ENCODE measurements at places on chromosomes 11 and 22.

GRCh38 chr11:57358543-57358961 lies 20.4 kb downstream of the P2RX3 start:
- DNase-seq, result no peak

- DNase-seq, result no peak
Measured at GRCh38 chr11:110903378-110903777, 191.1 kb upstream of the ARHGAP20 start.

DNA sequence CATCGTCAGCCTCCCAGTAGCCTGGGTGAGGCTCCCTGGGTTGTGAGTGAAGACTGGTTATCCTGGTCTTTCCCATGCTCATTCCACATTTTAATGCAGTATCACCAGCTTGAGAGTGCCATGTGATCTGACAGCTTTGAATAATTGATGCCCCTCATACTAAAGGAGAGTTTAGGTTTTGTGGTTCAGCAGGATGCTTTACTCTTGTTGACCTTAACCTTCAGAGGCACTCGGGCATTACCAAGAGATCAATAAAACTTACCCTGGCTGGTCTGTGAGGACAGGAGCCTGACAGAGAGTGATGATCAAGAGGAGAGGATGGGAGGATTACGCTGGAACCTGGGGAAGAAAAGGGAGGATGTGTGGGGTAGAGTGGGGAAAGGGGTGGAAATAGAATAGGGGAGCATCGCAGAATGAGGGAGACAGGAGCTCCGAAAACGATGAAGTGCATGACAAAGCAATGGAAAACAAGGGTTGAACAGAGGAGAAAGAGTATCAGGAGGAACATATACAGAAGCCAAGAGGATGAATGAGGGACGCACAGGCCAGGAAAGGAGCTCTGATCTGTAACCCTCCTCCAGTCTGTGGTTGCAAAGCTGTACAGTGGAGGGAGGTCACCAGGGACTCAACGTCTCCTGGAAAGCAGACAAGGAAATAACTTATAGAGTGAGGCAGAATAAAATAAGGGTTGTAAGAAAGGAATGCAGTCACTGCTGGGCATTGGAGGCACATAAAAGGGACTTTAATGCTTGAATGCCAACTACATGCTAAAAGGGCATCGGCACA lies 594.5 kb downstream of the NTM start:
- no peak for DNase-seq

DNA sequence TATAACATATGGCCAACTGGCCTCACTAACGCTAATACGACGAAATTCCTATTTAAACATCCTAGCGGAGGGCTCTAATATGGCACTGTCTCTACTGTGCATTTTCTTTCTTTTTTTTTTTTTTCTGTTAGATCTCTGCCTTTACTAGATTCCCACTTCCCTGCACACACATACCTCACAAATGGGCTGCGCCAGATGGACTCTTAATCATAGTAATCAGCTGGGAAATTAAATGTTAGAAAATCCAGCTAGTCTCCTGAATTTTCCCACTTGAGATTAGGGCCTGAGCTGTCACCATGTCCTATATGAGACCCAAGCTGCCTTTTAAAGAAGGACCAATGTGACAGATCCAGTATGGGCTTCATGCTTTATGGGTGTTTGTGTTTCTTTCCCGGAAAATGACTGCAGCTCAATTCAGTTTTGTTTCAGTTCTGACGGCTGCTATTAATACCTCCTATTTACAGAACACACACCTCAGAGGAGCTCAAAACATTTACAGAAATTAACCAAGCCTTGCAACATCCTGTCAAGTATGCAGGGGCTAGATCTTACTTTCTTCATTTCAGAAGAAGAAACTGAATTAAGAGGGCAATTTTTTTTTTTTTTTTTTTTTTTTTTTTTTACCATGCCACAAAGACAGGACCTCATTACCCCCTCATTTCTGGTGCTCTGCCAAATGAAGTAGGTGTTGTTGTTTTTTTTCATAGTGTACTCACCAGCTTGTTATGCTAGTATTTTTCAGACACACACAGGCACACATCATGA lies 49.8 kb upstream of the BLID start:
- no peak for DNase-seq

GRCh38 chr11:27246925-27247324 lies 116.1 kb downstream of the CCDC34 start:
- DNase-seq, result no peak

DNA sequence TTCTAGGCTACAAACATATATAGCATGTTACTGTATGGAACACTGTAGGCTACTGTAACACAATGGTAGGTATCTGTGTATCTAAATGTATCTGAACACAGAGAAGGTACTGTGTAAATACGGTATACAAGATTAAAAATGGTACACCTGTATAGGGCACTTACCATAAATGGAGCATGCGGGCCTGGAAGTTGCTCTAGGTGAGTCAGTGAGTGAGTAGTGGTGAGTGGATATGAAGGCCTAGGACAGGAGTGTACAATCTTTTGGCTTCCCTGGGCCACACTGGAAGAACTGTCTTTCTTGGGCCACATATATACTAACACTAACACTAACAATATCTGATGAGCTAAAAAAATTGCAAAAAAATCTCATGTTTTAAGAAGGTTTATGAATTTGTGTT lies 21.4 kb downstream of the RNF141 start:
- DNase-seq, result no peak

DNA sequence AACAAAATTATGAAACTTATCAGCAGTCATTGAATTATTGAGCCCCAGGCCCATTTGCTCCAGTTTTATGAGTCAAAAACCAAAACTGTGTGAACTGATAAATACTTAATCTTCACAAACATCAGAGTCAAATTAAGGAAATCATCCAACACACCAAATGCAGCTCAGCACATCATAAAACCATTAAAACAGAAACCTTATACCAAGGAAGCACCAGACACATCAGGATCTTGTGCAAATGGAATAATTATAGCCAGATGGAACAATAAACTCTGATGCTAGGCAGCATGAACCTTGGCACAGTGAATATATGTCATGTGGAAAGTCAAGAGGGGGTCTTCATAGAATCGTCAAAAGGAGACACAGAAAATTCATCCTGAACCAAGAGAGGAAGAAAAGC lies 410.7 kb upstream of the API5 start:
- DNase-seq, result no peak

- DNase-seq, result no peak
Measured at GRCh38 chr22:46969491-46969890, 207.0 kb downstream of the TBC1D22A start.

DNA sequence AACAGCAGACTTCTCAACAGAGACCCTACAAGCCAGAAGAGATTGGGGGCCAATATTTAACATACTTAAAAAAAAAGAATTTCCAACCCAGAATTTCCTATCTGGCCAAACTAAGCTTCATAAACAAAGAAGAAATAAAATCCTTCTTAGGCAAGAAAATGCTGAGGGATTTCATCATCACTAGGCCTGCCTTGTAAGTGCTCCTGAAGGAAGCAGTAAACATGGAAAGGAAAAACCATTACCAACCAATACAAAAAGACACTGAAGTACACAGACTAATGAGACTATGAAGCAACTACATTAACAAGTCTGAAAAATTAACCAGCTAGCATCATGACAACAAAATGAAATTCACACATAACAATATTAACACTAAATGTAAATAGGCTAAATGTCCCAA lies 947.9 kb upstream of the CHORDC1 start:
- no peak for DNase-seq

DNA sequence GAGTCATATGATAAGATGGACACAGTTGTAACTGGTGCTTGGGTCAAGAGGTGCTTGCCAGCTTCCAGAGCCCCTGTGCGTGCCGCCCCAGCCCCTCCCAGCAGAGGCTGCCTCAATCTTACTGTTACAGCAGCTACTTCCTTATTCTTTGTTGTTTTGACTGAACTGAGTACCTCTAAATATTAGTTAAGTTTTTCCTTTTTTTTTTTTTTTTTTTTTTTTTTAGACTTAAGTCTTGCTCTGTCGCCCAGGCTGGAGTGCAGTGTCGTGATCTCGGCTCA lies 8.8 kb downstream of the ZBED4 start:
- DNase-seq, result no peak

DNA sequence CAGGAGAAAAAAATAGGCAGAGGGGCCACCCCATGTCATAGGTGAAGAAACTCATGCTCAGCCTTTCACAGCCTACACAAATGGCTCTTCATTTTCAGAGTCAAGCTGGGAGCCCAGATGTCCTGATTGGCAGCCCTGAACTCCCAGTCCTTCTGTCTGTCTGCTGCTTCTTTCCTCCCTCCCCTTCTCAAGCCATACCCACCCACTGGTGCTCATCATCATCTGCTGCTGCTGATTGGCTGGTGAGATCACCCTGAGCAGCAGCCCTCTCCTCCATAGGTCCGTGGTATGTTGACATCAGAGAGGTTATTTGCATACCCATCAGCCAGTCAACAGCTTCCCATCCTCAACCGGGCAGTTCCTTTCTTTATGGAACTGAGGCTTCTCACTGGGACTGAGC lies 46.1 kb upstream of the PRDM11 start:
- DNase-seq, result no peak

- no peak for DNase-seq
Measured at GRCh38 chr11:44645827-44646226, 80.4 kb downstream of the CD82 start.

GRCh38 chr11:27370374-27370773 lies 7.4 kb upstream of the CCDC34 start:
- no peak for DNase-seq

DNA sequence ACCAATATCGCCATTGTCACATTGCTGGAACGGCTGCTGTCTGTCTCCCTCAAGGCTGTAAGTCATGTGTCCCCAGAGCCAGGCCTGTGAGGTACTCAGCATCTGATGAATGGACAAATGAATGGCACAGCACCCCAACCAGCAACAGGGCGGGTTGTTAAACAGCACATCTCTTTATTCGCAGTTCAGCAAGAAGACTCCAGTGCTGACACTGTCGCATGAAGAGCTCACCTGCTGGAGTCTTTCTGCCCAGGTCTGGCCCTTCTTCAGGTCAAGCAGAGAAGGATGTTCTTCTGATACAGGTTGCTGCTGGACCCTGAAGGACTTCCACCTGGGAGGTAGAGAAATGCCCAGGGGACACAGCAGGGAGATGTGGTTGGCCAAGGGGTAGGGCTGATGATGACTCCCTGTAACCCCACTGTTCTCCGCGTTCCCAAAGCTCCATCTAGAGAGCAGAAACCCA lies 4.8 kb downstream of the SPATA19 start:
- no peak for DNase-seq

DNA sequence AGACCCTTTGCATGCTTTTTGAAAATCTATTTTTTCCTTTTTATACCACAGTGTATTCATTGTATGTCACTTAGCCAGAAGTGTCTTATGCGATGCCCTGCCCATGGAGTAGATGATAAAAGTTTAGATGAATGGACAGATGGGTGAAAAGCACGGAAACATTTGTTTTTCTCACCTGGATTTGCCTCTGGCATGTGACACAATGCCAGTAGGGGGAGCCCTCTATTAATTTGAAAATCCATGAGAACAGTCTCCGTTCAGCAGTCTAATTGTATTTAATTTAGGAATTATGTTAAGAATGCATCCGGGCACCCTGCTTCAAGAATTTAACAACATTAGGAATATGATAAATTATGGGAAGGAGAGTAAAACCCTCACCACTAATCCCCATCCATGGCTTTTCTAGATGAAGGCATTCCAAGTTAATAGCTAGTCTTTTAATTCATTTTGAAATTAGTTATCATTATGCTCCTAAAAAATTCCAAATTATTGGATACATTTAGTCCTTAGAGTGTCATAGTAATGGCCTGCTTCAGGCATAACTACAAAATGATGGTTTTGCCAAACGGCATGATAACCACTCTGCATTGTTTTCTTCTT lies 55.3 kb upstream of the ALKBH3 start:
- no peak for DNase-seq

GRCh38 chr11:2788168-2789071 lies 88.6 kb upstream of the KCNQ1OT1 start:
- DNase-seq, result no peak

- no peak for DNase-seq
Measured at GRCh38 chr11:211741-212140, 4.2 kb downstream of the RIC8A start.

DNA sequence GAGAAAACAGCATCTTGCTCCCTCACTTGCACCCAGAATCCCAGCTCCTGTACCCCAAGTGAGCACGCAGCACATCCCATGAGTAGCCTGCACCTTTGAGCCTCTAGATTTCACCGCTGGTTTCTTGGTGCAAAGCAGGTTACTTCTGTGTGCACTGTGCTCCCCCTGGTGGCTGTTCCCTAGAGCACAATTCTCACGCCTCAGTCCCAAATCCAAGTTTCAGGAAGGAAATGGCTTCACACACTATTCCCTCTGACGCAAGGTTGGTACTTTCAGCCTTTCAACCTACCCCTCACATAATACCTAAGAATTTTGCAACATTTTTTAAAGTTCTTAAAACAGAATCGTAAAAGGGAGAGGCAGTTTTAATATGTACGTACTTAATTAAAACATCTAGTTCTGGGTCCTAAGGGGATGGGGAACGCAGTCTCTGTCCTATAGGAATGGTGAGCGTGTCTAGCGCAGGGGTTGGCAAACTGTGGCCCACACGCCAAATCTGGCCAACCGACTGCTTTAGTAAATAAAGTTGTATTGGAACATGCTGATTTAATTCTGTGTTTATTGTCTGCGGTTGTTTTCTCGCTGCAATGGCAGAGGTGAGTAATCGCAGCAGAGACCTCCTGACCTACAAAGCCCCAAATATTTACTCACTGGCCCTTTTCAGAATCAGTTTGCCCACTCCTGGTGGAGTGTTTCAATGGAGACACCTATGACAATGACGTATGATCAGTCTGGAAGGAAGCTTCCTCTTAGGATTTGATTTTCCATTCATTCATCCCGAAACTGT lies 27.5 kb downstream of the DHCR7 start:
- no peak for DNase-seq

DNA sequence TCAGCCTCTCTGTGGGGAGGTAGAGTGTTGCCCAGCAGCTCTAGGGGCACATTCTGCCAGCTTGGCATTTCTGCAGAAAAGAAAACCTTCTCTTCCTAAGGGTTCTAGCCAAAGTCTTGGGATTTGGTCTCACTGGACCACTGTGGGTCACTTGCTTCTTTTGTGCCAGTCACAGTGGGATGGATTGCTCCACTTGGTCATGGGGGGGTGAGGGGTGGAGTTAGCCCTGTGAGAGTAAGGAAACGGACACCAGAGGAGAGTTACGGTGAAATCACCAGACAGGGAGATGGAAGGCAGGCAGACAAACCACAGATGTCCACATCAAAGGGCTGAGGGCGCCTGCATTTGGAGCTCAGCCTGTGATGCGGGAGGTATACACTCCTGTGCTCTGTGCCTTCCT lies 10.8 kb downstream of the SGSM1 start:
- no peak for DNase-seq
